Fibroblast of skin of abdomen (primary cell): ENCODE measurements at places on chromosomes 6 and 20.

- peak; percentile 63 for DNase-seq
Measured at GRCh38 chr6:148323344-148323743, 19.3 kb upstream of the SASH1 start.

DNA sequence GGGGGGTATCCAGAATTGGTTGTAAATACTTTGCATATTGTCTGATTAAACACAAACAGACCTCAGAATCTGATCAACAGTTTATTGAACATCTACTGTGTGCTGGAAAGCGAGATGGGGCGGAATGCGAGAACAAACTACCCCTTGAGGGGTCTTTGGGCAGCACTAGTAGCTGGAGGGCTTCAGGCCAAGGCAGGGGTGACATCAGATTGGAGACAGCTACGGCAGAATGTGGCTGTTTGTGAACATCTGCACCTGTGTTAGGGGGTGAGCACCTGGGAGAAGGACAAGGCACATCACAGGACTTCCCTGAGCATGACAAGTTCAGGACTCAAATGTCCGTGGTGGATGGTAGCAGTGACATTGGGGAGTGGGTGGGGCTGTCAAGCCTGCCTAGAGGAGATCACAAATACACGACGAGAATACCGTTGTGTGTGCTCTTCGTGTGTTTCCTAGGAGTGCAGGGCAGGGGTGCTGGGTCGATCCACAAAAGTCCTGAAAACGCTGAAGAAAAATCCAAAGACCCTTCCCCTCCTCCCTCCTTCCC, 59.5 kb downstream of the SRC start:
- DNase-seq, result no peak

- no peak for DNase-seq
Measured at GRCh38 chr6:89965441-89966227, 71.4 kb downstream of the GJA10 start.

DNA sequence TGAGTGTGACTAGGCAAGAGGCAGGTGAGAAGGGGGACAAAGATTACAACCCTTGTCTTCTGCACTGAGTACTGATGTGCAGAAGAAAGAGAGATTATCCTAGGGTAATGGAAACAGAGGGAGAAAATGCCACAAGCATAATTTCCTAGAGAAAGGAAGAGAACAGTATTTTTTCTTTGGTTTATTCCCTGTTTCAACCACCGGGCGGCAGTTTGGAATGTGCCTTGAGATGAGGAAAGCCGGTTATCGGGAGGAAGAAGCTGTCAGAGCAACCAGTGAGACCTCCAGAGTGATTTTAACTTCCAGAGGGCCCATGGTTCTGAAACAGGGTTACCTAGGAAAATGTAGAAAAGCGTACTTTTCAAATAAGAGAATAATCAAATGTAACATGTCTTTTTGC, 121.4 kb downstream of the REV3L start:
- DNase-seq, result peak; percentile 45

- DNase-seq, result no peak
Measured at GRCh38 chr20:30489614-30490003, 767.9 kb upstream of the DEFB115 start.

- no peak for DNase-seq
Measured at GRCh38 chr6:169950558-169950957, 199.1 kb downstream of the ERMARD start.

- DNase-seq, result no peak
Measured at GRCh38 chr6:74598462-74599393, 607.1 kb downstream of the COL12A1 start.

GRCh38 chr20:31604567-31605030, 490 bp upstream of the ID1 start:
- no peak for DNase-seq

GRCh38 chr20:57008217-57008616, 258.2 kb downstream of the BMP7 start:
- DNase-seq, result peak; percentile 72

GRCh38 chr20:2840967-2841531, 504 bp downstream of the VPS16 start:
- peak; percentile 64 for DNase-seq

GRCh38 chr20:57503035-57503658, 21.8 kb downstream of the CTCFL start:
- no peak for DNase-seq

GRCh38 chr6:1076531-1077459, 235.1 kb upstream of the FOXQ1 start:
- no peak for DNase-seq

- peak; percentile 23 for DNase-seq
Measured at GRCh38 chr6:150902142-150902776, 36.8 kb downstream of the MTHFD1L start.

DNA sequence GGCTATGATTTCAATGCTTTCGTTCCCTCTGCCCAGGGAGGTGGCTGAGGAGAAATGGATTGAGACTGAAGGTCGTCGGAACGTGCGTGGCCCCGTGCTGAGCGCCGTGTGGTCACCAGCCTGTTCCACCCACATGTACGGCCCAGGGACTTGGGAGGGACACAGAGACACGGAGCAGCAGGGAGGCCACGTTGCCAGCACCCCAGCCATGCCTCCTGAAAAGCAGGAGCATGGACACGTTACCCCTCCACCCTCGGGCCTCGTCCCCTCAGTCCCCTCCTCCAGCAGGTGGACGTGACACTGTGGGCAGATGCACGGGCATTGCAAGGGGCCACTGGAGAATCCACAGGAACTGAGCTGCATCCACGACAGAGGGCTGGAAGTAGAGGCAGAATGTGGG, 133.1 kb upstream of the CST7 start:
- DNase-seq, result no peak
